Activated T-cell treated with anti-CD3 and anti-CD28 coated beads for 24 hours (primary cell): ENCODE measurements at places on chromosomes 5 and 9.

- DNase-seq = no peak
Observed at GRCh38 chr9:92608241-92608908, 61.6 kb downstream of the IPPK start.

DNA sequence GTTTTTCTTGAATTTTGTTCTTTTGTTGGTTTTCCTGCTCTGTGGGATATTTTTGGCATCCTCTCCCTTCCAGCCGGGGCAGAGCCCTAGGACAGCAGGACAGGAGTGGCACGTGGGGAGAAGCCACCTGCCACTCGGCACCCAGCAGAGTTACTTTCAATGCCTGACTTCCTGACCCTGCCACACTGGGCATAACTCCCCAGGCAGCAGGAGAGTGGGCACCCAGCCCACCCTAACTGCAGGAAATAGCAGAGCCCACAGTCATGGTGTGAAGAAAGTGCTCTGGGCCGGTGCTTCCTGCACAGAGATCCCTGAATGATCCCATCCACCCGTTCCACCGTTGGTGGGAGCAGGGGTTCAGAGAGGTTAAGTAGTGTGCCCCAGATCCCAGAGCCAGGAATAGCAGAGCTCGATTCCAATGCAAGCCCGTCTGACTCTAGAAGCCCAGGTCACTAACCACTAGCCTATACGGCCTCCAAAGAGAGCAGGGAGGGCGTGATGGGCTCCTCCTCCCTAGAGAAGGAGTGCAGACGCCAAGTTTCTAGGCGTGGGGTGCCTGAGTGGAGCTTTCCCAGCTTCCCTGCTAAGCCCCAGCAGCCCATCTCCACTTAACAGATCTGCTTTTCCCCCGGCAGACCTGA lies 8.1 kb upstream of the NUP214 start:
- DNase-seq = no peak

DNA sequence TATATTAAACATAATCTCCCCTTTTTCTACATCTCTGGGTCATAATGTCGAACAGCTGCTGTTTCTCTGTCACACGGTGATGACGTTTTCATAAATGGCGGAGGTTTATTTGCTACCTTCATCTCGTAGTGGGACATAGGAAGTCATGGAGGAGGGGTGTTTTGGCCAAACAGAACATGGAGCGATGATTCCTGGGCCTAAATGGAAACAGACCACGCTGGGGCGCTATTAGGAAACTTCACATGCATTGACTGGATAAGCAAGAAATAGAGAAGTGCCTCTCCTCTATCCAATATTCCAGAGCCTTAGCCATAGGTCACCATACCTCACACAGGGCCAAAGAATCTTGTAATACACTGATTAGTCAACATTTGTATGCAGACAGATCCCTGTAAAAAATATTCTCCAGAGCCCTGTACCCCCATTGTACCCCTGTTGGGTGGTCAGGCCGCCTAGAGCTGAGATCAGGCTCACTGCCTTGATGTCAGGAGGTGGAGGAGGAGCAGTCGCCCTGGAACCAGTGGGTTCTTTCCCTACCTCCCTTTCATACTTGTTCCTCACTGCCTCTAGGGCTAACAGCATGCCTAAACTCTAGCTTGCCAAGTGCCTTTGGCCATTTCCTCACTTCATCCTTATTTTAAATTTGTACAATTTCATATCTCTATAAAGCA lies 77.8 kb upstream of the SPIN1 start:
- DNase-seq = no peak

DNA sequence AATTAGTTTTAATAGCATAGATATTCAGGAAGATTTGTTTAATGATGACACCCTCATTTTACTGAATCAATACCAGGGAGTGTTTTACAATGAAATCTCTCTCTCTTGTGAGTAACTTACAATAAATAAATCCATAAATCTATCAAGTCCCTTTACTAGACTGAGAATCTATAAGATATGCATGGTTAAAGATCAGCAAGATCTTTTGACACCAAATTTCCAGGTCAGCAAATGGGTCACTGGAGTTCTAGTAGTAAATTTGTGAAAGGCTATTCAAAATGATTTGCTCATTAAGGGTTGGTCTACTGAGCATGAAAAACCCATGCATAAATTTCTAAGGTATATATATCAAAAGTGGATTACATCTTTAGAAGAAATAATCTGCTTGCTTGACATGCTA lies 512.1 kb upstream of the ITGA1 start:
- DNase-seq = no peak

GRCh38 chr9:124005029-124005771 lies 6.4 kb upstream of the LHX2 start:
- DNase-seq = no peak

GRCh38 chr5:127863610-127864395 lies 160.6 kb downstream of the CCDC192 start:
- no peak for DNase-seq

DNA sequence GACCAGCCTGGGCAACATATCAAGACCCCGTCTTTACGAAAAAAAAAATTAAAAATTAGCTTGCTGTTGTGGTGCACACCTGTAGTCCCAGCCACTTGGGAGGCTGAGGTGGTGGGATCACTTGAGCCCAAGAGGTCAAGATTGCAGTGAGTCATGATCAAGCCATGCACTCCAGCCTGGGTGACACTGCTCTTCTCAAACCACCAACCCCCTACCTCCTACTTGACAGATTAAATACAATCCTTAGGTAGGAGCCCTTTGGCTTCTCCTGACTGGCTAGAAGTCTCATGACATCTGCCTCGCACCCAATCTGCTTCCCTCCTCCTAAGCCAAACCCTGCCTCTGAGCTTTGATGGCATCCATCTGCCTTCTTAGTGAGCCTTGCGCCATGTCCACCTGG lies 11.6 kb upstream of the FBP1 start:
- no peak for DNase-seq

DNA sequence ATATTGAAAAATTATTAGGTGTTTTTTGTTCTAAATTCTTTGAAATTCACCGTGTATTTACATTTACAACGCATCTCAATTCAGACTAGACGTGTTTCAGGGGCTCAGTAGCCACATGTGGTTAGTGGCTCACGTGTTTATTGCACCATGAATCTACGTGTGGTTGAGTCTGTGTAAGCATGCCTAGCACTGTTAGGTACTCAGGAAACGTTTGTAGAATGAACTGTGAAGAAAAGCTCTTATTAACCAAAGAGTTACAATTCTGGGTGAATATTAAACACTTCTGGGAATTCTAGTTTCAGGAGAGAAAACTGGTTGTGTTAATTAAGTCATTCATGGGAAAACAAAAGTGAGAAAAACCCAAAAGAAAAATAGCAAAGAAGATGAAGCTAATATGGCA lies 117.5 kb upstream of the CDH6 start:
- no peak for DNase-seq

GRCh38 chr5:96080557-96080956 lies 118.9 kb upstream of the ELL2 start:
- no peak for DNase-seq
